Thyroid gland (tissue), 4 donors: ENCODE measurements at places on chromosomes 2 and 18.
A peak's percentile ranks its signal among the peaks of the same experiment; 100 is the strongest.

GRCh38 chr2:182887093-182887492, 20.7 kb upstream of the FRZB start:
- DNase-seq, result no peak

GRCh38 chr2:231926761-231927565, 767 bp upstream of the NPPC start:
- DNase-seq, result peak; percentile 55

GRCh38 chr2:55408098-55408882, 11.4 kb downstream of the CCDC88A start:
- no peak for DNase-seq

- DNase-seq, result no peak
Observed at GRCh38 chr2:126038861-126039260, 617.1 kb upstream of the GYPC start.

GRCh38 chr2:204452464-204453023, 92.7 kb upstream of the PARD3B start:
- DNase-seq, result peak; percentile 36

DNA sequence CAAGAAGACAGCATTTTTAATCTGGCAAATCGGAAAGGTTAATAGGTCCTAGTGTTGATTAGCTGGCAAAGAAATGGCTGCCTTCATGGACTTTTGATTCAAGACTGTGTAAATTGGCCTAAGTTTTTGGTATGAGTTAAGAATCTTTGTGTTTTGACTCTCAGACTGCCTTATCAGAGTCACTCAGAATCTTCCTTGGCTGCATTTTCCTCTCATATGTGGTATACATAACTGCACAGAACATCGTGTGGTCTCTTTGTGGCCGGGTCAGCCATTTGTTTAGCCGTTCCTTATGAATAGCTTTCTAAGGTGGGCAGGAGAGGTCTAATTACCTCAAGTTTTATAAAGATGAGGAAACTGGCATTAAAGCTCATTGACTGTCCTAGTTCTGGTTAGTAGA, 30.1 kb downstream of the CAB39 start:
- DNase-seq, result no peak

DNA sequence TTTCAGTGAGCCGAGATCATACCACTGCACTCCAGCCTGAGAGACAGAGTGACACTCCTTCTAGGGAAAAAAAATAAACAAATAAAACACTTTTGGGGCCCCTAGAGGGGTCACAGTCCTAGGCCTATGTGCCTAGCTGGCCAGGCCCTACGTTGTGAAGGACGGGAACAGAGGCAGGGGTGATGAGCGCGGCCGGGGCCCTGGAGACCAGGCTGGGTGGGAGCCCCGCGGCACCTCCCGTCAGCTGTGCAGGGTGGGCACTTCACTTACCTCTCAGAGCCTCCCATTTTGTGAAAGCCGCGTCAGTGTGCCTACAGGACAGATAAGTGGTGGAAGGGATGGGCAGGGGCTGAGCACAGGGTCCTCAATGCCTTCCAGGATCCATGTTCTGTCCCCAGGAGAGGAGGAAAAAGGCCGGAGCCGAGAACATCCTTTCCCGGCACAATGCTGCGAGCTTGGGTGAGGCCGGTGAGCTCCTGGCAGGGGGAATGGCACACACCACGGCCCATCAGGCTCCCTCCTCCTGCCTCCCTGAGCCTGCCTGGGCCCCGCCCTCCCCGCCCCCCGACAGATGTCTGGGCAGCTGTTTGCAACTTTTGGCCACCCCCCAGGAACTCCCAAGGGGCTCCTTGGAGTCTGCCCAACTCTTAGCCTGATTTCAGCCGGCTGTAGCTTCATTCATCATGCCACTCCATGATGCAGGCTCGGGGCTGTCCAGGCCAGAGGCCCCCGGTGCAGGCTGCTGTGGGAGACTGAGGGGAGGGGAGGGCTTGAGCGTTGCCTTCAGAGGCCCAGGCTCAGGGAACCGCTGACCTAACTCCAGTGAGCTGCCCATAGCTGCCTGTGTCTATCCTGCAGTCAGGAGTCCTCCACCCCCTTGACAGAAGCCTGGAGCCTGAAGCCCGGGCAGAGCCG, 196.5 kb downstream of the TFCP2L1 start:
- DNase-seq, result no peak

DNA sequence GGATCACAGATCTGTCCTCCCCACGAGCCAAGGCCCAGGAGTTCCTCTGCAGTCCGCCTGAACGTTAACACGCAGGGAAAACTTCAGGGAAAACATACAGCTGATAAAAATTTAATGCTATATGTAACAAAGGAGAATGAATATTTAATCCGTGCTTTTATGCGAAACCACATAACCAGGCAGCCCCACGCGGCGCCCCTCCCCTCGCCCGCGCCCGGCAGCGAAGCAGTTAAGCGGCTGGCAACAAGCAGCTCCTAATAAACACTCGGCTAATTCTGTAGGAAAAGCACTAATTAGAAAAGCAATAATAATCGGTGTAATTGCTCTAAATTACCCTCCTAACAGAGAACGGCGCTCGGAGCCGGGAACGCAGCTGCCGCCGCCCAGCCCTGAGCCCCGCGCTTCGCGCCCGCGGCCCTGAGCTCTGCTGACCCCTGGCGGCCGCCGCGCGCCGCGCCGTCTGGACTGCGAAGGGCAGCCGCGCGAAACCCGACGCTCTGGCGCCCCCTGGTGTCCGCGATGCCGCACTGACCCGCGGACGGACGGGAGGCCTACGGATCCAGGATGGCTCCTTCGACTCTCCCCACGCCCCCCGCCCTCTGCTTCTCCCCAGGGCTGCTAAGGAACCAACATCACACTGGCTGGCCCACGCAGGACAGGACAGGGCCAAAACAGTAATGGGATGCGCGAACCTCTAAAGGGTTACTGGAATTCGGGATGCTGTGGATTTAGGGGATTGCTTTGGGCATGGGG, 181.4 kb downstream of the SMAD2 start:
- DNase-seq, result peak; percentile 70

DNA sequence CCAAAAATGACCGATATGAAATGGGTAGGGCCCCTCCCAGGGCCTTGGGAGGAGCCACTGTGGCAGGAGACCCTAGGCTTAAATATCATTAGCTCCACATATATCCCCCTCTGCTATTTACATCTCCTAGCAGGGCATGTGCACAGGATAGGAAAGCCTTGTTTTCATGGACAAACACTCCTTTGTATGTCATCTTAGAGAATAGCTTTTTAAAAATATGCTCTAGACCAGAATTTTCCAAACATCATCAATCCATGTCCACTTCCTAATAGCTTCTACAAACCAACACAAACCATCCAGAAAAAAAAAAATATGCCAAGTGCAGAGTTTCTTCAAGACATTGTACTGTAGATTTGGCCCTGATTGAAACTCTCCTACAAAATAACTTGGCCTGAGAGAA, 10.8 kb downstream of the DAPL1 start:
- DNase-seq, result no peak

- no peak for DNase-seq
Observed at GRCh38 chr18:36374262-36374661, 76.7 kb downstream of the FHOD3 start.

- no peak for DNase-seq
Observed at GRCh38 chr2:100853909-100854810, 34.2 kb downstream of the NPAS2 start.

DNA sequence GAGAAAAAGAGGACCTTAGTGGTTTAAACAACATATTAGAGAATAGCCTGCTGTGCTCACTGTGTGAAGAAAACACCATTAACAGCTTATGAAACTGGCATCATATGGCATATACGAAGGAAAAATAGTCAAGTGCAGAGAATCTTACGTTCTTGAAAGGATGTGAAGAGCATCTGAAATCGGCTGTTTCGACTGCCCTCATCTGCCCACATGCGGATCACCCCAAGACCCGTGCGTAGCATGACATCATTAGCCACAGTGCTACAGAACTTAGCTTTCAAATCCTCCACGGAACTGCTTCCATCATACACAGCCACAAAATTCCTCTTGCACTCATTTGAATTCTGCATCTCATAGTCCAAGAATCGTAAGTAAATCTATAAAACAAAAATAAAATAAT, 84.3 kb downstream of the NETO1 start:
- DNase-seq, result no peak

DNA sequence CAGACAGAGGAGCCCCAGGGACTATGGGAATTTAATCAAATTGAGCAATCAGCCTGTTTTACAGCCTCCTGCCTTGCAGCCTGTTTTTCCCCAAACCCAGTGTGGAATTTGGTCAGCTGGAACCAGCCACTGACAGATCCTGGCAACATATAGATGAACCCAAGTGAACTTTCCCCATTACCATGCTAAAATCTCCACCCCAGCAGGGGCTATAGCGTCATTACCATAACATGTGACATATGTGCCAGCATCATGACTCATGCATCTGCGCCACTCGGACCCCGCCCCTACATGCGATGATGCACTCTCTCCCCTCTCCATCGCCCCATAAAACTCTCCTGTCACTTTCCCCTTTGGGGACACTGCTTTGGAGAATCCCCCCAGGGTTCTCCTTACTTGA, 17.3 kb upstream of the FEZ2 start:
- no peak for DNase-seq

DNA sequence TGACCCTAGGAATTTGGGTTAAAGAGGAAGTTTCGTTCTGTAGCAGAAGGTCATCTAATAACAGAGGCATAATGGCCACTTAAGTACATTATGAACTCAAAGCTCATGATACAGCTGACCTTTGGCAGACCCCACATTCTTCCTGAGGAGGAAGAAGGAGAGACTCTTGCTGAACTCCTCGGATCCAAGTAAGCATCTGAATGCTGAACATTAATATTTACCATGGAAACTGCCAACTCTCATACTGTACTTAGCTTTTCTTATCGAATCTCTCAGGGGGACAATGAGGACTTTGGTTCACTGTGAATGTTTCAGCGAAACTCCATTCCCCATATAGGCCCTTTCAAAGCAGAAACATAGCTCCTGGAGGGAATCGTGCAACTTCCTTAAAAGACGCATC, 781.4 kb upstream of the GYPC start:
- no peak for DNase-seq

DNA sequence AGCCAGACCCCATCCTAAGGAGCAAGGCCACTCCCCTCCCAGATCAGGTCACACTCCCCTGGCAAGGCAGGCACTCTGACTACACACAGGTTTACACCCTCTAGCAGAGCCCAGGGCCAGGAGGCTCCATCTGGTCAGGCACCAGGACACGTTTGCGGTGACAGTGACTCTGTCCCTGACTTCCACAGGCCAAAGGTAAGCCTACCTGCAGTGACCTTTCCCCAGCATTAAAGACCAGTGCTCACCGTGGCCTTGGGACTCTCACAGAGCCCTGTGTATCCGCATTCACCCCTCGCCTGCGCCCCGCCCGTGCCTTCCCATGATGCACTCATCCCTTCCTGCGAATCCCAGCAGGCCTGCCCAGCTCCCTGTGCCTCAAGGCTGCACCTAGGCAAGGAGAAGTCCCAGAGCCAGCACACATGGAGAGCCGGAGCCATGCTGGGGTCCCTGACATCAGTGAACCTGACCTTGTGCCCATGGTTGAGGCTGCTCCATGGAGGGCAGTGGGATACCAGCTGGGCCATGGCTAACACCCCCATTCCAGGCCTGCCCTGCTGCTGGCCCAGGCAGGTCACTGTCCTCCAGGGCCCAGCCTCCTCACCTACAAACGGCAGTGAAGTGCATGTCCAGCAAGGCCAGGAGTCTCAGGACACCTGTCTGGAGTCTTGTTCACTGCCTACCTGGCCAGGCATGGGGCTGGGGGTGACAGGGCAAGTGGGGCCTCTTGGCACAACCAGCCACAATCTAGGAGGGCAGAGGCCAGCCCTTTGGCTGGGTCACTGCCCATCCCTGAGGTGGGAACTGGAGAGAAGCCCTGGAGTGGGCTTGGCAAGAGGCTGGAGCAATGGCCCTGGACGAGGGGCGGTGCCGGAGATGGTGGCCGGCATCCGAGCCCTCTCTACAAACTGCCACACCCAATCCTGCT, 3.0 kb downstream of the NEURL3 start:
- no peak for DNase-seq

GRCh38 chr2:184611361-184612085, 13.2 kb downstream of the ZNF804A start:
- DNase-seq, result no peak

GRCh38 chr2:219722276-219722879, 94.9 kb downstream of the SLC4A3 start:
- no peak for DNase-seq

DNA sequence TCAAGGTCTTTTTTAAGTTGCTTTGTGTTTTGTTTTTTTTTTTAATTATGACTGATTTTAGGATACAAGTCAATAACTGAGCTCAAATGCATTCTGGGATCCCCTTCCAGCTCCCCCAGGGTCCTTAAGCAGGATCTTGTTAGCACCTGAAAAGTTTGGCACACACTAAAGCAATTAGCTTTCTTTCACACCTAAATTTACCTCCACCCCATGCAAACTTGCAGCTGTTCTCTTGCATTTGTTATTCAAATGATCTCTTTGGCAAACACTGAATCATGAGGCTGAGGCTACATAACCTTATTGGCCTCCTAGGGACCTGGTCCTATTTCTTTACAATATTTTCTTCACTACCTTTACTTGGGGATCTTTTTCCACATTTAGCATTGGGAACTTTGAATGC, 2026.1 kb upstream of the CELF4 start:
- no peak for DNase-seq

- no peak for DNase-seq
Observed at GRCh38 chr2:107719836-107720235, 106.9 kb upstream of the RGPD4 start.

DNA sequence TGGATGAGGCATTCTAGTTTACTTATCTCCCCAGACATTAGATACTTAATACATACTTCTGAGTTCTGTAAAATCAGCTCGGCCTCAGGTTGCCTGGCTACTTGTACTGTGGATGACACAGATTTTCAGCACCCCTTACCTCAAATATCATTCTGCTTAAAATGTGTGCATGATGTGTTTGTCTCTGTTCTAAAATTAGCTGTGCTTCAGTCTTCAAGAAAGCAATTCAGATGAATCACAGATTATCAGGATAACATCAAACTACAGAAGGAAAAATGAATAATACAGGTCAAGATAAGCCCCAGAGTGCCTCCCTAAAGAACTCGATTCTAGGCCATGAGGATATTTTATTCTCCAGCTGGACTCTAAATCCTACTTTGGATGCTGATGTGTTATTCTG, 21.3 kb upstream of the MAPRE2 start:
- no peak for DNase-seq

DNA sequence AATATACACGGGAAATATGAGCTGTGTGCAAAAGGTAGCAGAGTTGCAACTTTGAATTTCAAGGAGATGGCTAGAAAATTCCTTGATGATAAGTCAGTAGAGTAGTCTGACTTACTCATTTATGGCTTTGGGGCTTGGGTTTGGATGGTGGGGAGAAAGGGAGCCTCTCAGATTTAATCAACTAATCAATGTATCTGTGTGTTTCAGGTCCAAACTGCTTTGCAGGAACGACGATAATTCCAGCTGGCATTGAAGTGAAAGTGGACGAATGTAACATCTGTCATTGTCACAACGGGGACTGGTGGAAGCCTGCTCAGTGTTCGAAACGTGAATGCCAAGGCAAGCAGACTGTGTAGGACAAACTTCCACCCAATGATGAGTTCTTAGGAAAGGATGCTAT, 164.6 kb downstream of the VWC2L start:
- no peak for DNase-seq

GRCh38 chr2:65687614-65688013, 255.2 kb upstream of the SPRED2 start:
- no peak for DNase-seq
